ENCODE measurements at places on chromosomes 7 and 10.

GRCh38 chr7:85156661-85157208 lies 30.1 kb downstream of the SEMA3D start:
- DNase-seq: no peak

- no peak for DNase-seq
These were observed 61.4 kb upstream of the NME8 start for GRCh38 chr7:37786741-37787569.

GRCh38 chr7:88344956-88345832 lies 38.5 kb upstream of the STEAP4 start:
- DNase-seq: no peak

GRCh38 chr10:126027692-126028091 lies 131.3 kb downstream of the FANK1 start:
- DNase-seq: no peak

DNA sequence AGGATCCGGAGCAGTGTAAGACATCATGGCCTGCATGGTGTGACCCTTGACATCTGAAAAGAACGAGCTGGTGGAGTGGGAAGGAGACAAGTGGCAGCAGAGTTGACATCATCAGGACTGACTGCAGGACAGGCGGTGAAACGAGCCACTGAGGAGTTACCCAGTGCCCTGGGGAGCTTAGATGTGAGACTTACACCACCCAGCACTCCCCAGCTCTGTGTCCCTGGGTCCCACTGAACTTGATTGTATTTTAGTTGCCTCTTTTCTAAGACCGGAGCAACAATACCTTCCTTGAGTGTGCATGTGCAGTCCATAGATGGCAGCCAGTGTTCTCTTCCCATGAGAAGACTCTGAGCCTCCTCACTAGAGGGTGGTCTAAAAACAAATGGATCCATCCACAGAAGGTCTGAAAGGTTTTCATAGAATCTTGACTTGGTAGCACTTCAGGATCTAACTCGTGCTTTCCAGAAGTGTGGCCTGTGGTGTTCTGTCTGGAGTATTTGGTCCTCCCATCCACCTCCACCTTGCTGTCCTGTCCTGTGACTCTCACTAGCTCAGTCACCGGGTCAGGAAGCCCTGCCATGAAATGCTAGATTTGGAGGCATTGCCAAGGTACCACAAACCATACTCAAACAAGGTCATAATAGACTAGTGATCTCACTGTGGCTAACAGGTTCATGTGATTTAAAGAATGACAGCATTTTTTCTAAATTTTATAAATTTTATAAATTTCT lies 59.0 kb downstream of the IKZF1 start:
- DNase-seq: no peak

GRCh38 chr7:91527460-91527859 lies 263.2 kb downstream of the FZD1 start:
- DNase-seq: no peak

- DNase-seq: no peak
These were observed 176.7 kb downstream of the EMX2 start for GRCh38 chr10:117718986-117719920.

GRCh38 chr10:17548162-17548561 lies 69.0 kb downstream of the HACD1 start:
- no peak for DNase-seq

- no peak for DNase-seq
These were observed 3.0 kb downstream of the RET start for GRCh38 chr10:43079856-43080255.

- DNase-seq: no peak
These were observed 33.1 kb downstream of the SKIDA1 start for GRCh38 chr10:21492421-21492820.
